Muscle of arm (tissue), 14 donors: ENCODE measurements at places on chromosomes 5 and 9.

DNA sequence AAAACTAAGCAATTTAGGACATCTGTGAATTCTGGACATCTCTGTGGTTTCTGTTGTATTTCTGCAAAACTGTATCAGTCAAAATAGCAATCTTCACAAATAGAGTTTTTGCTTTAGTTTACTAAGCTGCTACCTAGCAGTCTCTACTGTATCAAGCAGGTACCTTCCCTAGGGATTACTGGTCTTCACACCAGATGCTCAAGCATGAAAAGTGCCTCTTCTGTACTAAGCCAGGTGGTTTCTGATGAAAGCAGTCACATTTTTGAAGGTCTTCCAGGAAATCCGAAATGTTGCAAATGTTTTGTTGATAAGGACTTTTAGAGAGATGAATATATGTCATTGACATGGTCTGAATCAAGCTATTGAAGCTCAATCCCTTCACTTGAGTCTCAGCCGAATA, 540.0 kb downstream of the KCTD16 start:
- no peak for DNase-seq

- DNase-seq: no peak
These were observed 27.1 kb upstream of the TLE1 start for GRCh38 chr9:81716409-81716808.

- DNase-seq: peak; percentile 43
These were observed 47.3 kb downstream of the S1PR3 start for GRCh38 chr9:89038382-89039103.

- DNase-seq: no peak
These were observed 449.5 kb downstream of the HINT1 start for GRCh38 chr5:130715541-130715940.

- peak; percentile 29 for DNase-seq
These were observed 197.6 kb upstream of the RASA1 start for GRCh38 chr5:87069974-87070608.

GRCh38 chr5:67495072-67495471, 298.5 kb upstream of the CD180 start:
- DNase-seq: no peak

DNA sequence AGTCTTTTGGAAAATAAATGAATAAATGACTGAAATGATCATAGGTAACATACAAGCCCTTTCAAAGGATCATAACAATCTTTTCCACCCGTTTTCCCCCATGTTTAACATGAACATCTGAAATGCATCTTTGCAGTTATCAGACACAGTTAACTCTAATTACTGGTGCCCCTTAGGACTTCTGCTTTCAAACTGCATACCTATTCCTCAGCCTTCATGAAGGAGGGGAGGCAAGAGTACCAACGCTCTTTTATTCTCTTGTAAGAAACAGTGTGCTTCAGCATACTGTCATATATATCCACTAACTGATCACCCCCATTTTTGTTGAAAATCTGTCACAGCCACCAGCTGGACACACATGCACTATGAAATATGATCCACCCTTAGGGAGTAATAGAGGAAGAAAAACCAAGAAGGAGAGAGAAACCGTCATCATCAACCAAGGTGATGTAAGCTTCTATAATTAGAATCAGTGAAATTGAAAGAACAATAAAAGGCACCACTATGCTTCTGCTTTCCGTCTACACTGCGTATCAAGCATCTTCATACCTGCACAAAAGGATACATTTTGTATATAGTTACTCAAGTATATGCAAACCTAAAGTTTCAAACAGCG, 98.7 kb downstream of the RAPGEF6 start:
- peak; percentile 22 for DNase-seq

DNA sequence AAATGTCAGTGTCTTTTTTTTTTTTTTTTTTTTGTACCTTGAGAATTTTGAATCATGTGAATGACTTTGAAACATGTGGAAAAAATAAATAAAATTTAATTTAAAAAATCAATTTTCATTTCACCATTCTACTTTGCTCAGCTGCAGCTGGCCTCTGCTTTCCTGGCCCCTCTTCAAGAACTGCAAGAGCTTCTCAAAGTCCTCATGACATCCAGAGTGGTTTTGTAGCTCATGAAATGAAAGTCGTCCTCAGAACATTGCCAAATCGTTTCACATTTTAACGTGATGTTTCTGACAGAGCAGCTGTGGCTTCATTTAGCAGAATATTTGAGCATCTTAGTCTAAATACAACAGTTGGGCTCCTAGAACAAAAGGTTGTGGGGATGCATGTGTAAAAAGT, 47.9 kb upstream of the TMEM215 start:
- peak; percentile 64 for DNase-seq

- DNase-seq: no peak
These were observed 105.6 kb upstream of the ELL2 start for GRCh38 chr5:96067251-96067650.

GRCh38 chr5:71932131-71932654, 175.1 kb upstream of the MAP1B start:
- no peak for DNase-seq

- DNase-seq: no peak
These were observed 81.5 kb downstream of the DAB2IP start for GRCh38 chr9:121732886-121733285.

- peak; percentile 56 for DNase-seq
These were observed 155.5 kb upstream of the NMUR2 start for GRCh38 chr5:152560512-152561137.

GRCh38 chr5:143236682-143237081, 166.8 kb downstream of the NR3C1 start:
- no peak for DNase-seq

- DNase-seq: peak; percentile 90
These were observed 94.6 kb downstream of the ZNF608 start for GRCh38 chr5:124651663-124652513.

DNA sequence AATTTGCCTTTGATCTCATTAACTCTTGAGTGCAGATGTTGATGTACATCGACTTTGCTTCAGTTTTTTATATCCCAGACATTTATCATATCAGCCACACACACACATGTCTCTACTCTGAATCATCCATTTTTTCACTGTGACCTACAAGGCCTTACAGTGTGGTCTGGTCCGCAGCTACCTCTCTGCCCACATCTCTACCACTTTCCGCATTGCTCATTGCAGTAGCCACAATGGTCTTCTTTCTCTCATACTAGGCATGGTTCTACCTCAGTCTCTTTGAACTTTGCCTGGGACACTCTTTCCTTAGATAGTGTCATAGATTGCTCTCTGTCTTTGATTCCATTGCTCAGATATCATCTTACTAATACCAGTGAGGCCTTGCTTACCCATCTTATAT, 87.9 kb upstream of the FSD1L start:
- DNase-seq: no peak

GRCh38 chr5:89597878-89598277, 714.9 kb upstream of the MEF2C start:
- no peak for DNase-seq

DNA sequence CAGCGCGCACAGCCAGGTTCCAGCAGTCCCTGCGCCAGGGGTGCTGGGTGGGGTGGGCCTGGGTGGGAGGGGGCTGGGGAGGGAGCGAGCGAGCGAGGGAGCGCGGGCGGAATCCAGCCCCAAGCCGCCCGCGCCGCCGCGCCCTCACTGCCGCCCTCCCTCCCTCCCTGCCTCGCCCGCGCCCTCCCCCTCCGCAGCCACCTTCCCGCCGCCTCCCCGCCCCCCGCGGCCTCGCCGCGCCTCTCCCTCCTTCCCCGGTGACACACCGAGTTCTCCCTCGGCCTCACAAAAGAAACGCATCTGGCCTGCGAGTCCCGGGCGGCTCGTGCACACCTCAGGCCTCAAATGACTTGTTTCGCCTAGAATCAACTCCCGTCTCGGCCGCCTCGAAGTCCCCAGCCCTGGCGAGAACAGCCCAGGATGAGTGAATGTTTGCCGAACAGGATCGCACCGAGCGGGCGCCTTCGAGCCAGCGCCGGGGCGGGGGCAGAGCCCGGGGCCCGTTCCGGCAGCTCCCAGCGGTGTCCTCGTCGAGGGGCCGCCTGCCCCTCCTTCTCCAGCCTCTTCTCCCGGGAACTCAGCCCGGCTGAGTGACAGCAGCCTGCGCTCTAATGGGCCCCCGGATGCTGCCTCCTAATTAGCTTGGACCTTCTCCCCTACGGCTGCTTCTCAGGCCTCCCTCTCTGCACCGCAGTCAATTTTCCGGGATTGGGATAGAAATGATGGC, 371 bp upstream of the PITX1 start:
- DNase-seq: no peak

DNA sequence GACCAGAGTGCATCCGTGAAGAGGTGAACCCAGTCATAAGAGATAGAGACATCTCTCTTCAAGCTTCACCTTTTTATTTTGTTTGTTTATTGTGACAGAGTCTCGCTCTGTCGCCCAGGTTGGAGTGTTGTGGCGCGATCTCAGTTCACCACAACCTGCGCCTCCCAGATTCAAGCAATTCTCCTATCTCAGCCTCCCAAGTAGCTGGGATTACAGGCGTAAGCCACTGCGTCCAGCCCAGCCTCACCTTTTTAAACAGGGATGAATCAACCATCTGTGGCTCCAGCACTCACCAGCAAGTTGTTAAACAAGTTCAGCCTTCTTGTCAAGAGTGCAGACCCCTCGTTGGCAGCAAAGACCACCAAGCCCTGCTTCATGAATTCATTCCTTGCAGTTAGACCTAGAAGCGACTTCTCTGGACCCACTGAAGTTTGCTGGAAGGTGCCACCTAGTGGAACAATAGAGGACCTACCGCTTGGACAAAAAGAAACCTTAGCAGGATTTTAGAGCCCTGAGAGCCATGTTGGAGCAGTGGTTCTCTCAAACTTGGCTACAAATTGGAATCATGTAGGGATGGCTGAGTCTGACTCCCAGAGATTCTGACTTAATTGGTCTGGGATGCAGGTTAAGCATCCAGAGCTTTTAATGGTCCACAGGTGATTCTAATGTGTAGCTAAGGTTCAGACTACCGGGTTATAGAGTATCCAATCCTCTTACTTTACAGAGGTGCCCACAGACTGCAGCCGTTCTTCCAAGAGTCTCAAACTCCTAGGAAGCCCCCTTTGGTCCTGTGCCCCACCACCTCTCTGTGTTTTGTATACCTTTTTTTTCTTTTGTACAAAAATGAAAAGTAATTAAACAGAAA, 10.5 kb upstream of the GALNT10 start:
- DNase-seq: peak; percentile 65

DNA sequence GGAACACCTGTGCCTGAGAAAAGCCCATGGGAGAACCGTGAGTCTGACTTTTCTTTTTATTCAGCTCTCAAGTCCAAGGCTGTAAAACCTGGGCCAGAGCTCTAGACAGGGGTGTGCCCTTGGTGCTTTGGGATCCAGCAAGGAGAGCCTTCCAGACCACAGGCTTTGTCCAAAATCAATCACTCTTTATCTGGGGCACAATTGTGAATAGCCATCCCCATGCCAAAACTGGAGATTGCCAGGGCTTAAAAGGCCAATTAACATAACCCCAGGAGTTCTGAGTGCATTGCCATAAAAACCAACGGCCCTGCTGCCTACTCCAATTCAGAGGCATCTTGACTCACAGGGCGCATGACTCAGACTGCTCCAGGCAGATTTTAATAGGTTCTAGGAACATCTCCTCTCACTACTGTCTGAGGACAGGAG, 391.8 kb downstream of the ARHGEF28 start:
- DNase-seq: no peak

- no peak for DNase-seq
These were observed 417.2 kb upstream of the C9orf72 start for GRCh38 chr9:27990524-27990923.

GRCh38 chr5:38190111-38190510, 68.2 kb upstream of the EGFLAM start:
- DNase-seq: no peak

- DNase-seq: no peak
These were observed 28.2 kb downstream of the ARL15 start for GRCh38 chr5:54281960-54282692.

- DNase-seq: peak; percentile 19
These were observed 89.5 kb downstream of the UGCG start for GRCh38 chr9:111986035-111986556.

GRCh38 chr5:77952636-77953212, 176.6 kb upstream of the TBCA start:
- DNase-seq: no peak

GRCh38 chr9:127137640-127138360, 15.4 kb upstream of the ANGPTL2 start:
- DNase-seq: no peak

- no peak for DNase-seq
These were observed 41.3 kb downstream of the PTPN3 start for GRCh38 chr9:109456811-109457210.

DNA sequence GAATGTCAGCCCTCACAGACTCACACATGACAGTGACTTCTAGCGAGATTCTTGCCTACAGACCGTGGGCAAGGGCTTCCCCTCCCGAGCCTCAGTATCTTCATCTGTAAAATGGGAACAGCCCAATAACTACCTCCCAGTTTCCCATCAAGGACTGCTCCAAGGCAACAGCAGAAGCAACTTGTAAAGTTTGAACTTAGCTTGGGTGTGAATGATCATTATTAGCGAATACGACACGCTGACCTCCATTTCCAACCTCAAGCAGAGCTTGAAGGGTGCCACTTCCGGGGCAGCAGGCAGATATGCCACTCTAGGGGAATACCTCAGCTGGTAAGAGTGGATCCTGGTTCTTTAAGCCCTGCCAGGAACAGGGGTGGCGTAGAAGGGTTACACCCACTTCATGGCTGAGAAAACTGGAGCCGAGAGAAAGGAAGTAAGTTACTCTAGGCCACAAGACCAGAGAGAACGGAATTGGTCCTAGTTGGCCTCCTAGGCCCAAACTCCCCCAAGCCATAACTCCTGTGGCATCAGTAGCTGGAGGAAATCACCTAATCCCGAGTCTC, 2.0 kb downstream of the RNF44 start:
- DNase-seq: no peak
